B cell (primary cell): ENCODE measurements at places on chromosomes 11 and 22. TPM values are rescaled to one million over a fixed set of nuclear protein-coding genes. Genes with fewer than 3 reads are reported as not detected.

OR2AG1 gene
- polyA plus RNA-seq, result not detected in 2 replicates

RTN4RL2 gene
- polyA plus RNA-seq, result 0.10 and 0.13 TPM in 2 replicates

P2RX3 gene
- not detected in 2 replicates for polyA plus RNA-seq

LSP1 gene
- polyA plus RNA-seq, result 184 and 249 TPM in 2 replicates

CD81 gene
- 361 and 380 TPM in 2 replicates for polyA plus RNA-seq

NLRP6 gene
- polyA plus RNA-seq, result 0.92 and 1.4 TPM in 2 replicates

BIK gene
- polyA plus RNA-seq, result 2.7 and 3.0 TPM in 2 replicates

CHADL gene
- 0.07 TPM in 1 of 2 replicates, not detected in the other for polyA plus RNA-seq

MMP13 gene
- polyA plus RNA-seq, result not detected in 2 replicates

IRAG1 gene
- 0.27 and 0.49 TPM in 2 replicates for polyA plus RNA-seq

KCTD21 gene
- polyA plus RNA-seq, result 2.1 and 4.3 TPM in 2 replicates

NEU3 gene
- 13.0 and 17.4 TPM in 2 replicates for polyA plus RNA-seq

CASP4 gene
- polyA plus RNA-seq, result 117 and 157 TPM in 2 replicates

TP53I11 gene
- polyA plus RNA-seq, result 20.0 and 25.0 TPM in 2 replicates

XRRA1 gene
- 6.9 and 9.3 TPM in 2 replicates for polyA plus RNA-seq

MPPED2 gene
- 0.70 and 0.91 TPM in 2 replicates for polyA plus RNA-seq

OR8D4 gene
- polyA plus RNA-seq, result not detected in 2 replicates

HBE1 gene
- not detected in 2 replicates for polyA plus RNA-seq

DENND6B gene
- polyA plus RNA-seq, result 2.8 and 3.6 TPM in 2 replicates

C1QTNF5 gene
- not detected in 2 replicates for polyA plus RNA-seq

IGLL1 gene
- 0.29 TPM in 1 of 2 replicates, not detected in the other for polyA plus RNA-seq

MEI1 gene
- 40.3 and 64.8 TPM in 2 replicates for polyA plus RNA-seq

OVOL1 gene
- polyA plus RNA-seq, result 0.09 and 0.66 TPM in 2 replicates

OR2AT4 gene
- polyA plus RNA-seq, result not detected in 2 replicates

GLYAT gene
- polyA plus RNA-seq, result not detected in 2 replicates

PLAAT3 gene
- 2.6 and 3.1 TPM in 2 replicates for polyA plus RNA-seq

DBX1 gene
- polyA plus RNA-seq, result not detected in 2 replicates

GCAT gene
- 0.15 TPM in 1 of 2 replicates, not detected in the other for polyA plus RNA-seq

ANGPTL5 gene
- polyA plus RNA-seq, result not detected in 2 replicates

KCTD14 gene
- 0.18 TPM in 1 of 2 replicates, not detected in the other for polyA plus RNA-seq

CDCA5 gene
- polyA plus RNA-seq, result 1.1 and 1.3 TPM in 2 replicates

RAB38 gene
- not detected in 2 replicates for polyA plus RNA-seq

BEST1 gene
- 0.07 and 0.42 TPM in 2 replicates for polyA plus RNA-seq

FAM180B gene
- polyA plus RNA-seq, result 0.06 TPM in 1 of 2 replicates, not detected in the other

FGF19 gene
- not detected in 2 replicates for polyA plus RNA-seq

F2 gene
- not detected in 2 replicates for polyA plus RNA-seq

GRK2 gene
- polyA plus RNA-seq, result 534 and 639 TPM in 2 replicates

MCAT gene
- 8.4 and 16.3 TPM in 2 replicates for polyA plus RNA-seq

RASSF10 gene
- not detected in 2 replicates for polyA plus RNA-seq
